ENCODE measurements at places on chromosomes 2 and 18. TPM values are rescaled to one million over a fixed set of nuclear protein-coding genes. Genes with fewer than 3 reads are reported as not detected.

The UGT1A5 gene
- not detected for total RNA-seq

The ITGB6 gene
- not detected for total RNA-seq

The ALPP gene
- total RNA-seq, result not detected

The STARD6 gene
- total RNA-seq, result not detected

The HMSD gene
- not detected for total RNA-seq

The MAPRE3 gene
- 1.6 TPM for total RNA-seq

The TXNDC2 gene
- not detected for total RNA-seq

The VPS54 gene
- total RNA-seq, result 25.2 TPM

The EGR4 gene
- total RNA-seq, result not detected

The SNRPD1 gene
- 19.1 TPM for total RNA-seq

The TMEFF2 gene
- total RNA-seq, result under 0.01 TPM

The LYPD6 gene
- 15.9 TPM for total RNA-seq

The RESP18 gene
- not detected for total RNA-seq

The POTEC gene
- not detected for total RNA-seq

The KLHL14 gene
- 0.16 TPM for total RNA-seq

The PSTPIP2 gene
- 3.6 TPM for total RNA-seq

The SLC9A4 gene
- under 0.01 TPM for total RNA-seq

The BCL2 gene
- 0.49 TPM for total RNA-seq

The DTNA gene
- 0.81 TPM for total RNA-seq

The LINC00305 gene
- not detected for total RNA-seq

The PIEZO2 gene
- 270 TPM for total RNA-seq

The TMEM17 gene
- total RNA-seq, result 0.65 TPM

The MRPL53 gene
- total RNA-seq, result 43.2 TPM

The DSEL gene
- 2.6 TPM for total RNA-seq

The NETO1 gene
- not detected for total RNA-seq

The UGT1A10 gene
- total RNA-seq, result not detected

The NDC80 gene
- 21.4 TPM for total RNA-seq

The PLCD4 gene
- 0.32 TPM for total RNA-seq

The MYO5B gene
- 0.31 TPM for total RNA-seq

The UGT1A4 gene
- not detected for total RNA-seq

The AKAIN1 gene
- total RNA-seq, result not detected

The GALNT13 gene
- total RNA-seq, result under 0.01 TPM

The DNAH7 gene
- total RNA-seq, result 0.06 TPM

The SUCLG1 gene
- total RNA-seq, result 37.9 TPM

The UCN gene
- total RNA-seq, result 0.44 TPM

Measured in bladder microvascular endothelial cell (primary cell).